ENCODE measurements at places on chromosomes 11 and 22. TPM values are rescaled to one million over a fixed set of nuclear protein-coding genes. Genes with fewer than 3 reads are reported as not detected.

Gene CRYBB2
- not detected for total RNA-seq

Gene GRAMD1B
- 138 TPM for total RNA-seq

Gene PATE4
- not detected for total RNA-seq

Gene HTR3A
- 0.56 TPM for total RNA-seq

Gene OR51B2
- total RNA-seq = not detected

Gene KDM4D
- 1.6 TPM for total RNA-seq

Gene IL18BP
- total RNA-seq = 11.7 TPM

Gene MIAT
- total RNA-seq = 328 TPM

Gene FOLR2
- total RNA-seq = 5.6 TPM

Gene ZNF280B
- total RNA-seq = 9.7 TPM

Gene ALX4
- 0.34 TPM for total RNA-seq

Gene OR5B21
- total RNA-seq = not detected

Gene VPREB1
- total RNA-seq = not detected

Gene TNKS1BP1
- 46.6 TPM for total RNA-seq

Gene TRIM49C
- total RNA-seq = not detected

Gene SLC22A25
- total RNA-seq = 0.26 TPM

Gene STK33
- total RNA-seq = 9.4 TPM

Gene SESN3
- total RNA-seq = 106 TPM

Gene RBMXL2
- 0.40 TPM for total RNA-seq

Gene MS4A3
- total RNA-seq = not detected

Gene OR8G5
- not detected for total RNA-seq
